ENCODE measurements at places on chromosomes 11 and 22.

DNA sequence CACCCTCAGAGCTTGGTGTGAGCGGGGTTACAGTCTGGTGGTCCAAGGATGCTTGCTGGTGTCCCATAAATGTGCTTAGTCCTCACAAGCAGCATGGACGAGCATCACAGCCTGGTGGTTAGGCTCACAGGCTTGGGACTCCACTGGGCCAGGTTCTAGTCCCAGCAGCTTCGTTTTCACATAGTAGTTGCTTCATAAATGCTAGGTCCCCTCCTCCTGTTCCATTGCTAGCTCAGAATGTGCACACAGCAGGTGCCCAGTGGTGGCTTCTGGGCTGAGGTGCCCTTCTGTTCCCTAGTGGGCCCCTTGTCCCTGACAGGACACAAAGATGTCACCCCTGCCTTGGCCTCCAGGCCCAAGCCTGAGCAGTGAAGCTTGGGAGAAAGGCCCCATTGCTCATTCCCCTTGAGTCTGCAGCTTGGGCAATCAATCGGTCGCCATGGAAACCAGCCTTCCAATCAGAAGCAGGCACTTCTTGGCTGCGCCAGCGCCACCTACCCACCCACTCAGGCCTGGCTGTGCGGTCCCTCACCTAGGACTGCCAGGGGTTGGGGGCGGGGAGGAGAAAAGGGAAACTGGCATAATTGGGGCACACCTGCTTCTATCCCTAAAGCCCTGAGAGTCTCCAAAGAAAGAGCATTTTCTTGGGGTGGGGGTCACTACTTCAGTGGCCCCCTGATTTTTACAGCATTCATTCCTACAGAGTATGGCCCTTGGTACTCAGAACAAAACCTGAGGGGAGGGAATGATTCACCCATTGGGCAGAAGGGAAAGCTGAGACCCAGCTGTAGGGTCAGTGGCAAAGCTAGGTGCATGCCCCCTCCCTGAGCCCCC is 48.1 kb downstream of the CYTH4 start:
- peak; percentile 39 for DNase-seq

DNA sequence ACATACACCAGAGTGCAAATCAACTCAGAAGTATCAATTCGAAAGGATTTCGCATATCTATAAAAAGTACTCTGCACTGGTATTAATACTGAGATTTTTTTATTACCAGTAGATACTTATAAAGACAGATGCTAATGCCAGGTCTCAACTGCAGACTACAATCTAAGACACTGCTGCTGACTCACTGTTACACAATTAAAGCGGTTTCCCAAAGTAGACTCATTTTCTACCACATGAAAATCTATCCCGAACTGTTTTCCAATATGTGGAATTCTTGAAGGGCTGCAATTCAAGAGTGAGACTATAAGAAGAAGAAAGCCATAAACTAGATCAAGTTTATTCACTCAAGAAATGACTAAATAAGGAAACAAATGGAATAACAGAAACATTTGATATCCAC is 57.2 kb upstream of the ARHGAP32 start:
- DNase-seq: no peak

- no peak for DNase-seq
Observed at GRCh38 chr11:118939404-118939915, 13.7 kb upstream of the BCL9L start.

- no peak for DNase-seq
Observed at GRCh38 chr22:49425356-49425755, 402.3 kb downstream of the BRD1 start.

- DNase-seq: no peak
Observed at GRCh38 chr22:19875531-19876313, 21.0 kb upstream of the GNB1L start.

DNA sequence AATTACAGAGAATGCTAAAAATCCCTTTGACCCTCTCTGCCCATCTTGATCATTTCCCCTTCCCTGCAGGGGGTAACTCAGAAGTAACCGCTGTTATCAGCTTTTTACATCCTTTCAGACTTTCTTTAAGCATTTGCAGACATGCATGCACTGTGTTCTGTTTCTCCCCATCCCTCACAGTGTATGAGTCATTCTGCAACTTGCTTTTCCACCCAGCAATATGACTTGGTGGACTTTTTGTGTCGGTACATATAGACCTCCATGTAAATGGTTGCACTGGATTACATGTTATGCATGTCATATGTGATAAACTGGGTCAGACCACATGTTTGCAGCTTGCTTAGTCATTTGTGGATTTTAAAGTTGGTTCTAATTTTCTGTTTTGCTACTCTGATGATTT is 87.7 kb upstream of the NECTIN1 start:
- DNase-seq: no peak

GRCh38 chr11:64204464-64204989 is 2.0 kb upstream of the FERMT3 start:
- peak; percentile 90 for DNase-seq

DNA sequence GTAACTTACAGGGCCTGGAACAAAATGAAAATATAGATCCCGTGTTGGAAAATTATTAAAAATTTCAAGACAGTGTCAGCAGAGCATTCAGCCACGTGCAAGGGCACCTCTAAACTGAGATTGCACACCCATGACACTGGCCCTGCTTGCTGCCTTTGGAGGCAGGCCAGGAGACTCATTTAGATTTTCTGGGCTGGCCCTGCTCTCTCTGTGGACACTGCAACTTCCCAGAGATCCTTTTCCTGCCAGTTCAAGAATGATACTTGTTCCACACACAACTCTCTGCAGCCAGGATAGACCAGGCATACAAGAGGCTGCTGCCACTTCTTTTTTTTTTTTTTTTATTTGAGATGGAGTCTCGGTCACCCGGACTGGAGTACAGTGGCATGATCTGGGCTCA is 56.7 kb upstream of the PTPRJ start:
- no peak for DNase-seq

DNA sequence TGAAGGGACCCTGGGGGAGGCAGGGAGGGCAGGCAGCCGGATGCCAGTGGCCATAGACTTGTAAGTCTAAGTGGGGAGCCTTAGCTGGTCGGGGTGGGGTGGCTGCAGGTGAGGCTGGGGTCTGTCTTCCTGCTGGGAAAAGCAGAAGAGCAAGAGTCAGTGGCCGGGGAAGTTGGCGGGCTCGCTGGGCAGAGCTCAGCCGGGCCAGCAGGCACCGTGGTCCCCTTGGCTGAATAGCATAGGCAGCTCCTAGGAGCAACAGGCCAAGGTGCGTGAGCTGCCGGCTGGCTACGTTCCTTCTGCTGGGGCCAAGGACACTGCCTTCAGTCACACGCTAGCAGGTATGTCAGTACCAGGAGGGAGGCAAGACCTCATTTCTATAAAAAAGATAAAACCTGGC is 67.8 kb upstream of the A4GALT start:
- no peak for DNase-seq

GRCh38 chr22:25083807-25084200 is 115.9 kb upstream of the CRYBB3 start:
- DNase-seq: no peak

DNA sequence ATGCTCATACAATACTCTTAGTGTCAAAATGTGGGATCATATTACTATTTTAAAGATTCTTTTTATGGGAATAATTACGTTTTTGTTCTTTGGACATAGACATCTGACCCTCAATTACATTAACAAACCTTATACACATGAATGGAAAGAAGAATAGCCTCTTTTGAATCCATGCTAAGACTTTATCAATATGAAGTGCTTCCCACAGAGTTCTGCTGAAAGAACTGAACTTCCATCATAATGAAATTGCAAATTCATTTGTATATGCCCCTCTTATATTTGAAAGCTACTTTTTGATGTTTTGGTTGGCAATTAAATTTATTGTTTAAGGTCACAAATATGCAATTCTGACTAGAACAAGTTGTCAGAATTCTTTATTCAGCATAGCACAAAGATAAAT is 254.9 kb downstream of the TMEM135 start:
- no peak for DNase-seq

Measured in CD4-positive, alpha-beta T cell treated with Interleukin-2 at 100 ng/mL for 4 hours (primary cell).